ENCODE measurements at places on chromosomes 3 and 15.

- DNase-seq, result no peak
Measured at GRCh38 chr15:43775411-43775965, 1.3 kb downstream of the ELL3 start.

DNA sequence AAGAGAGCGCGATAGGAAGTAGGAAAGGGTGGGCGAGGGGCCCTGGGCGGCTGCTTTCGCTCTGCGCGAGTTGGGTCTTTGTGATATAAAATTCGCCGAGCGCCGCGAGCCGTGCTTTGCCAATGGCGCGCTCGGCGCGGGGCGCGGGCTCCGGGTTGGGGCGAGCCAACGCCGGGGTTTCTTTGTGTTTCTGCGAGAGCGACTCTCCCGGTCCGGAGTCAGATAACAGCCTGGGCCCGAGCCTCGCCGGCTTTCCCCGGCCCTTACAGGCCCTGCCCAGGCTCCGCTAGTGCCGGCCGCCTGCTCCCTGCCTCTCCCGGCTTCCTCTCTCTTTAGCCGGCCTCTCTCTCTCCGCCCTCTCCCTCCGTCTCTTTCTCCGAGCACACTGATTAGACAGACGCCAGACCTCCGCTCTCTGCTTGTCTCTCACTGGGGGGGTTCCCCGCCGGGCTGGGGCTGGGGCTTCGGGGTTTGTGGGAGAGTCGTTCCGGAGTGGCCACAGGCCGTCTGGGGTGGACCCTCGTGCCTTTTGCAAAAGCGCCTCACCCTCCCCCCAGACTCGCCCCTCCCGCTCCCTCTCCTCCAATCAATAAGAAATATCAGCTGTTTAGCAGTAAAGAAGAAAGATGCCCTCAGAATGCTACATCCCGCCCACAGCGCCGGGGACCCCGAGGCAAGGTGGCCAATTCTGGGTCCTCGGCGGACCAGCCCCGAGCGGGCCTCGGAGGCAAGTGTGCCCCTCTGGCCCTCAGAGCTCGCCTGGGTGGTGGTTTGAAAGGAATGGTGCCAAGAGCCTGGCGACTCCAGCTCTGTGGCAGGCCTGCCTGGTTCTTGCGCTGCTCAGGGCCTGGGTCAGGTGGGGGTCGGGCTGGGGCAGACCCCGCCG, 2.9 kb downstream of the NR2F2 start:
- no peak for DNase-seq

GRCh38 chr3:66031102-66031698, 7.5 kb downstream of the MAGI1 start:
- DNase-seq, result no peak

DNA sequence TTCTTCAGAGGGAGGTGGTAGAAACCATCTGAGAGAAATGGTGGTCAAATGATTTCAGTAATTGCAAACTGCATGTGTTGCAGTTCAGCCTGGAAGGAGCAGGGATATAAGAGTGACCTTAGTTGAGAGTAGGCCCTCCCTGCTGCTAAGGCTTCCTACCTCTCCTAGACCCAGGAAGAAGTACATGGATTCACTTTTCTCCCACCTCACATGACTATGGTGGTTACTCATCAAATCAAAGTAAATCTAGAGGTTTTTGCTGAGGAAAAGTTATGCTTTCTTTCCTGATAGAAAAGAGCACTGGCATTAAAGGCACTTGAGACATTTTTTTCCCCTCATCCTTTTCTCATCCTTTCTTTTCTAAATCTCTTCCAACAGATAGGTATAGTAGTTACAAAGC, 43.2 kb upstream of the LEKR1 start:
- no peak for DNase-seq

GRCh38 chr15:97009031-97009431, 678.5 kb downstream of the NR2F2 start:
- DNase-seq, result no peak

DNA sequence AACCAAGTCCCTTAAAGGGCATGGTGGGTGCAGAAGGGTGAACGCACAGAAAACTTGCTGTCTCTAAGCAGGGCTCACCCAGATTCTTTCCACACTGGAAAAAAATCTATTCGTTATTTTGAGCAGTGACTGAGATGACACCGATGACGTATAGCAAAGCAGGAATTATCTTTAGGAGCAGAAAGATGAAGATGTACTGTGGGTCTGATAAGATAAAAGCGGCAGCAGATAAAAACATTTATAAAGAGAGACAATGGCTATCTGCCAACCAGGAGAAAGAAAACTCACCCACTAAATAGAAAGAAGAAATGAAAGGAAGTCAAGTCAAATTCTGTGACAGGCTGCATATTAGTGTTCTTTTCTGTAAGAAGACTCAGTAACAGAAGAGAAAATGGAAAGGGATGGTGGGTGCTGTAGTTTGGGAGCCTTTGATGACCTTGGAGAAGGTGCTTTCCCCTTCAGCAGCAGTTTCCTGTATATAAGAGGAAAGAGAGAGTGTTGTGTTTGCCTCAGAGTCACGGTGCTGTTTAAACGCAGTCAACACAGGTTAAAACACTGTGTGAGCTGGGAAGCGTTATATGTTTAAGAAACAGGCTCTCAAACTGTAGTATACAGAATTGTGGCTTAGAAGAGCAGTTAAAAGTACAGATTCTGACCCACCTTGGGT, 111.6 kb downstream of the AQP9 start:
- no peak for DNase-seq

DNA sequence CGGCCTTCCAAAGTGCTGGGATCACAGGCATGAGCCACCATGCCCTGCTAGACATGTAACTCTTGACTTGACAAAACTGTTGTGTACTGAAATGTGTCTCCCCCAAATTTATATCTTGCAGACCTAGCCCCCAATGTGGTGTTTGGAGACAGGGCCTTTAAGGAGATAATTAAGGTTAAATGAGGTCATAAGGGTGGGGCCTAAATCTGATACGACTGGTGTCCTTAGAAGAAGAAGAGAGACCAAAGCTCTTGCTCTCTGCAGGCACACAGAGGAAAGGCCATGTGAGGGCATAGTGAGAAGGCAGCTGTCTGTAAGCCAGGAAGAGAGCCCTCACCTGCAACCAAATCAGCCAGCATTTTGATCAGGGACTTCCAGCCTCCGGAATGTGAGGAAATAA, 361.3 kb downstream of the SV2B start:
- DNase-seq, result no peak

GRCh38 chr15:80573606-80574005, 121.5 kb upstream of the ABHD17C start:
- no peak for DNase-seq

- DNase-seq, result peak; percentile 83
Measured at GRCh38 chr3:138389841-138390581, 41.6 kb downstream of the MRAS start.

GRCh38 chr15:91126080-91126479, 26.0 kb downstream of the SV2B start:
- DNase-seq, result no peak

DNA sequence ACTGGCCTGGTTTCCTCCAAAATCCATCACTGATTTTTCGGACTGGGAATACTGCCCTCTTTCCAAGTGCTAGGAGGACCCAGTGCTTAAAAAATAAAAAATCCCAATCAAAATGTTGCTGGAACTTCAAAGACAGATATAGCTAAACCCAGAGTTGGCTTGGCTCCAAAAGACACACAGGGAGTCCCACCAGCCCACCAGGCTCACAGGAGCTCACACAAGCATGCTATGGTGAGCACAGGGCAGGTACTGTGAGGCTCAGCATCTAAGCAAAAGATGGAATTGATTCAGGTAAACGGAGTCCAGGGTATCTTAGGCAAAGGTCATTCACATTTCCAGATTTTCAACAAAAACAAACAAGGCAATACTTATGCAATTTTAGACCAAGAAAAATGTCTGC, 3.7 kb downstream of the TRANK1 start:
- no peak for DNase-seq

DNA sequence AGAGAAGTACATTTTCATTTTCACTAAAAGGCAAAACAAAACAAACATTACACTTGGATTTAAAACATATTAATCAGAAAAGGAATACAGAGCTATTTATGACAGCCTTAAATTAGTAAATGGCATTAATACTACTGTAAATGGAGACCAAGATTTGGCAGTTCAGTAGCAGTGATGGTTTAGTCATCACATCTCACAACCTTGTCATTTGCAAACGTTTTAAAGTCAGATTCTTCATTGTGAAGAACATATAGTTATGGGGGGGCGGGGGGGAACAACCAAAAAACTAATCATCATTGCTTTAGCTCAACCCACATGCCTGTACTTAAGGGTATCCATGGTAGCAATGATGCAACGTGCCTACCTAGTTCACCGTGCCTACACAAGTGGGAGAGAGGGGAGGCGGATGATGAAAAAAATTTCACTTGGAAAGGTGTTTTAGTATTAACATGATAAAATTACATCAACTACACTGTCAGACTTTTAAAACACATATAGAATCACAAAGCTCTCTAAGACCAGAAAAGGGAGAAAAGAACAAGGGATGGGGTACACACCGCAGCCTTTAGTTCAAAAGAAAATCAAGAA, 40.1 kb downstream of the DLG1 start:
- DNase-seq, result no peak

GRCh38 chr3:114318295-114318694, 24.5 kb downstream of the TIGIT start:
- DNase-seq, result no peak

Data from GM04503 (cell line).